SK-MEL-5 (cell line): ENCODE measurements at places on chromosomes 16 and 17.

DNA sequence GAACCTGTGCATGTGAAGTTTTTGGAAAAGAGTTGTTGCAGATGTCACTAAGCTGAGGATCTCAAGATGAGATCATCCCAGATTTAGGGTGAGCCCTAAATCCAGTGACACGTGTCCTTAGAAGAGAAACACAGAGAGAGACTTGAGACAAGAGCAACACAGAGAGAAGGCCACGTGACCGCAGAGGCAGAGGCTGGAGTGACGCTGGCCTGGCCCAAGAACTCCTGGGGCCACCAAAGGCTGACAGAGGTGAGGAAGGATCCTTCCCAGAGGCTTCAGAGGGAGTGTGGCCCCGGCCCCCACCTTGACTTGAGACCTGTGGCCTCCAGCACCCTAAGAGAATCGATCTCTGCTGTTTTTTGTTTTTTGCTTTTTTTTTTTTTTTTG is 12.1 kb upstream of the RHBDF2 start:
- DNase-seq = no peak

DNA sequence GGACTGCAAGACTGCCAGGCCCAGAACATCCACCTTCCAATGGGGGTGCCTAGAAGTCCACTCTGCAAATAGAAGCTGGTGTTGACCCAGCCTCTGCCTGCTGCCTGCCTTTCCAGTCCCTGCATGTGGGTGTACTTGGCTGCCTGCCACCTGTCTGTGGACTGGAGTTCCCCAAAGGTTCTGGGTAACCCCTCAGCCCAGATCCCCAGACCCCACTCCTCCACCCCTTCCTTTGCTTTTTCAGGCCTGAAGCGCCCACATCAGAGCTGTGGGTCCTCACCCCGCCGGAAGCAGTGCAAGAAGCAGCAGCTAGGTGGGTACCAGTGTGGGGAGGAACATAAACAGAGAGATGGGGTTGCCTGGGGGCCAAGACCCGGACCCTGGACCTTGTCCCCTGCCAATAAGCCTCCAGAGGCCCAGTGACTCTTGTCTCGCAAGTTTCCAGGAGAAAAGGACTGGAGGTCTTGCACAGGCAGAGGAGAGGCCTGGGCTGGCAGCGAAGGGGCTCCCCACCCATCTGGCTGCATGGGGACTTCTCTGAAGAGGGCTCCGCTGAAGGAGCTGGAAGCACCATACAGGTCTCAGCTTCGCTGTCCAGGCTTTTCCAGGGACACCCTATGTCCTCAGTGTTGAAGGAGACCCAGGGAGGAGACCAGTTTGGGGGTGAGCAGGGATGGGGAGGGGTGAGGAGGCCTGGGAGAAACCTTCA is 34.3 kb downstream of the NLRC5 start:
- no peak for DNase-seq

- no peak for DNase-seq
Measured at GRCh38 chr16:86579268-86580062, 1.1 kb downstream of the FOXL1 start.

DNA sequence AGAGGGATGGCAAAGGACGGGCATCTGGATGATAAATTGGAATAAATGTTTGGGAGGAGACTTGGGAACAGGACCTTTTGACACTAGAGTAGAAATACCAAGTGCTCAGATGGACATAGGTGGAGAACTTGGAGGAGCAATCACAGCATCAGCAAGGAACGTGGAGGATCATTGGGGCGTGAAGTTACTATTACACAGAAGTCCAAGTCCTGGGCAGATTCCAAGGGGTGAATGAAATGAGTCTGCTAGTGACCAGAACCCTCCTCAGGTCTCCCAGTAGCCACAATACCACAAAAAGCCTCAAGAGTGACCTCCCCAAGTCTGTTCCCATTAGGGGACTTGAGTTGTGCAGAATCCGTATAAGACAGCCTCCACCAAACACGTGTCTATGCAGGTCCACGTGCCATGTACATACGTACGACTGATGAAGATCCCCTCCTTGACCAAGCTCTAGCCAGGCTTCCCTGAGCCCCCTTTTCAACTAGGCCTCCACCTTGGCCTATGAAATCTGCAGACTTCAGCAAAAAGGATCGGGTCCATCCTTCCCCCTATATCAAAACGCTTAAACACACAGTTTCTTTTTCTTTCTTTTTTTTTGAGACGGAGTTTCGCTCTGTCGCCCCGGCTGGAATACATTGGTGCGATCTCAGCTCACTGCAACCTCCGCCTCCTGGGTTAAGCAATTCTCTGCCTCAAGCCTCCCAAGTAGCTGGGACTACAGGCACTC is 2.2 kb downstream of the C17orf67 start:
- DNase-seq = no peak
